ENCODE measurements at places on chromosomes 2 and 18.

GRCh38 chr2:134391751-134392160, 137.9 kb downstream of the MGAT5 start:
- DNase-seq = no peak

GRCh38 chr2:4869154-4869553, 823.0 kb upstream of the SOX11 start:
- DNase-seq = no peak

- no peak for DNase-seq
Measured at GRCh38 chr2:240204431-240205276, 64.2 kb upstream of the OTOS start.

GRCh38 chr2:144261966-144262365, 258.0 kb downstream of the ZEB2 start:
- no peak for DNase-seq

DNA sequence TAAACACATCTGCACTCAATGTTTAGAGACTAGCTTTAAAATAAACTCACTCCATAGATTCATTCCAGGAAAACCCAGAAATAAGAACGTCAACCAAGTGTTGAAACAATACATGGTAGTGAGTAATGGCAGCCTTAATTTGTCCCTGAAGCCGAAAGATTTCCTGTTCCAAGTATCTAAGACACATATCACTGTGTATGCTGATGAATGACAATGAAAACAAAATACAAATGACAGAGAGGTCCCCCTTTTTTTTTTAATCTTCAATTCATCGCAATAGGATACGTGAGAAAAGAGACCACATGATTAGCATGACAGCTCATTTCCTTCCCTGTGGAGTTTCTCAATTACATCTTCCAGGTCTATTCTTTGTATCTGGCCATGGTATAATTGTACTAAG, 160.5 kb upstream of the STK17B start:
- DNase-seq = no peak

DNA sequence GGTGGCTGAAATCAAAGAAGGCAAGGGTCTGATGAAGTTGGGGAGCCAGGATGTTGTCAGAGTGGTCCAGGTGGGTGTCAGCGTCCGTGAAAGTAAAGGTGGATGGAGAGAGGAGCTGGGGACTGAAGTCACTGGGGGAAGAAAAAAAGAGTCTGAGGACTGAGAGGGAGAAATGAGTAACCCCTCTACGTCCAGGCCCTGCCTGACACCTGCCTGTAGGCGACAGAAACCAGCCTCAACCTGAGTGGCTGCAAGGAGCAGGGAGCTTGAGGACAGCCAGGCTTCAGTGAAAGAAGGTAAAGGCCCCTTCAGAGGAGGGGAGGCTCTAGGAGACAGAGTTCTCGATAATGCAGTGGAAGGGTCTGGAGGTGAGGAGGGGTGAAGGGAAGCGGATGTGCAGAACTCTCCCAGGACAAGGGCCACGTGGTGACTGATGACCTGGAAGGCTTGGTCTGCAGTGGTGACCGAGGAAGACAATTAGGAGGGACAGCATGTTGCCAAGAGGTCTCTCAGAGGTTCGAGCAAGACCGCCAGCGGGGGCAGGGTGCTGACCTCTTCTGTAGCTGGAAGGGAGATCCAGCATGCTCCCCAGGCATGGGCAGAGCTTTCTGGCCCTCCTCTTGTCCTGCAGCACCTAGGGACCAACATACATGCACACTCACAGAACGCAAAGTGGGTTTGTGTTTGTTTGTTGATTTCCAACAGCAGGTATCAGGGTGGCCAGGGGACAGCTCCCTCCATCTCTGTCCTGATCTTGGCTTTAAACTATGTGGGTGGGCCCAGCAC, 86.6 kb upstream of the TMEM247 start:
- DNase-seq = no peak

GRCh38 chr2:171480908-171481307, 41.4 kb upstream of the CYBRD1 start:
- no peak for DNase-seq

DNA sequence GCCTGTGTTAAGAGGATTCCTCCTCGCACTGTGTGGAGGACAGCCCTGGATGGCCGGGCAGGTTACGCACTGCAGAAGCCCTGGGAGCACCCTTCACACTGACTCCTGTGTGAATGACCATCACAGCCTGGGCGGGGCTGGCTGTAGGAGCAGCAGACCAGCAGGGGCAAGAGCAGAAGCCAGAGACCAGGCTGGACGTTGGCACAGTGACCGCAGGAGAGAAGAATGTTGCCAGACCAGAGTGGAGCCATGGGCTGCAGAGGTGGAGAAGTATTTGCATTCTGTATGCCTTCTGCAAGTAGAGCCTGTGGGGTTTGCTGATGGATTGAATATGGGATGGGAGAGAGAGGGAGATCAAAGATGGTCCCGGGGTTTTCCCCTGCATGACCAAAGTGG, 23.1 kb downstream of the LRRFIP1 start:
- no peak for DNase-seq

All from stromal cell of bone marrow (primary cell).